ENCODE measurements at places on chromosomes 7 and 10.

DNA sequence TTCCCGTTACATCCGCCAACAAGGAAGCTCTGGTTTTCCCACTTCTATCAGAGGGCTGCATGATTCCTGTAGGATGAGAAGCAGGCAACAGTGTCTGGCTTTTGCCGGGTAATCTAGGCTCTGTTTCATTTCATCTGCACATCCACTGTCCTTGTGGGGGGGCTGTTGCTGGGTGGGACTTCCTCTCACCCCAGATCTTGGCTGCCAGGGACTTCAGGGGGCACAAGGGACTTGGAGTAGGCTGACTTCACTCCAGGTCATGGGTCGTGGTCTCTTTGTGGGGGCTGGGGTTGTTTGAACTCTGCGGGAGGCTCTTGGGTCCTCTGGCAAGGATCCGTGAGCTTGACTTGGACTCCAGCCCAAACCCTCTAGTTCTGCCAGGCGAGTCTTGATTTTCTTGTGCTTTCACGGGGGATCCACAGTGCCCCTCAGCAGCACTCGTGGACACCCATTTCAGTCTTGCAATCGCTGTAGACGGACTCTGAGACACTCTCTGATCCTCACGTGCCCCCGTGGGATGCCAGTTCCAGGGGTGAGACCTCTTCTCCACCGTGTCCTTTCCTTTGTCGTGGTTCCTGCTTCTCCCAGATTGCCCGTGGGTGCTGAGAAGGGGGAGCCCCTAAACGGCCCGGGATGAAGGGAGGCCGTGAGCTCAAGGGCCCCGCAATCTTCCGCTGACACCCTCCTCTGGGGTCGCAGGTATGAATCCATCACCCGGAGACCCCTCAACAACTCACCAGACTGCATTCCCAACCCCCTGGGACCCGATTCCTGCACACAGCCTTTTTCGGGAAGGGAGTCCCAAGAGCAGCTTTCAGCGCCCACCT, 21.4 kb upstream of the ZNF273 start:
- DNase-seq: no peak

DNA sequence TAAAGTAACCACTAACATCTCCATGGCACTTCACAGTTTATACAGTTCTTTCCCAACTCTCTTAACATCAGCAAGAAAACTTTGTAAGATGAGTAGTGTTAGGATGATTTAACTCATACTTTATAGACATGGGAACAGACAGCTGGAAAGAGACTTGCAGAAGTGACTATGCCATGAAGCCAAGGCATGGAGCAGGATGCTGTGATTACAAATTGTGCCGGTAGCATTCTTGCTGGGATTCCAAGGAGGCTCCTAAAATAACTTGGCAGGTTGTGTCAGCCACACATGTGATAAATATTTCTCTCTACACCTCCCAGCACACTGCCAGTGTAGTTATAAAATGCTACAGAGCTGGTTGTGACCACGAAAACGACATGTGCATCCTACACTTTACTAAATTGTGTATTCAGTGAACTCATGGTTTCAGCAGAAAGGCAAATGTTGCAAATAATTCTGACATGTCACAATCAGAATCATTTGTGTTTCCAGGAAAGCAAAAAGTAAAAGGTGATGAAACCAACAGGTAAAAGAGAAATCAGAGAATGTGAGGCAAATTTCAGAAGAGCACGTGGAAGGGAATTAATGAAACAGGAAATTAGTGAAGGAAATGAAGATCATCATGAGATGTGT, 5.6 kb upstream of the CYP3A4 start:
- no peak for DNase-seq

DNA sequence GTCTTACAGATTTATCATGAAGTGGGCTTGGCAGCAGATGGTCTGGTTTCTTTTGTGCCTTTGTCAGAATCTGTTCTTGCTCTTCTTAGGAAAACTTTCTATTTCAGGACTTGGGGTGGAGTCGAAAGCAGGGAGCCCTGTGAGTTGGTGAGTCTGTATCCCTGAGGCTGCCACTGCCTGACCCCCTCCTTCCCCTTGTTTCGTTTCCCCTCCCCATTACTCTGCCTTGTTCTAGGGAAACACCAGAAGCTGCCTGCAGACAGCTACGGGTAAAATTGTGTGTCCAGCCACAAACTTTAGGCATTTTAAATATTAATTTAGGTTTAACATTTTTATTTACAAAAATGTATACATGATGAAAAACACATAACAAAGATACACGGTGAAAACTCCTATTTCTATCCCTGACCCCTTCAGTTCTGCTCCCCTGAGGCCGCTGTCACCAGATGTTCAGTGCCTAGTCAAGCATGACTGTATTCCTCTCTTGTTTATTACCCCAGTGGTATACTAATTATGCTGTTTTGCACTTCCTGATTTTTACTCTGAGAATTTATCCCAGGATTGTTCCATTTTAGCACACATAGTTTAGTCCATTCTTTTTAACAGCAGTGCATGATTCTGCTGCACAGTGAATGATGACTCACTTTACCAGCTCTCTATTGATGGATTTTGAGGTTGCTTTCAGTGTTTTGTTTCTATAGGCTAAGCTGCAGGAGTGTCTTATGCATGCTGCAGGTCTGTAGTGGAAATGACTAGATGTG, 9.1 kb downstream of the TSPAN14 start:
- DNase-seq: peak; percentile 70

GRCh38 chr10:8902926-8903325, 848.4 kb downstream of the GATA3 start:
- DNase-seq: no peak

DNA sequence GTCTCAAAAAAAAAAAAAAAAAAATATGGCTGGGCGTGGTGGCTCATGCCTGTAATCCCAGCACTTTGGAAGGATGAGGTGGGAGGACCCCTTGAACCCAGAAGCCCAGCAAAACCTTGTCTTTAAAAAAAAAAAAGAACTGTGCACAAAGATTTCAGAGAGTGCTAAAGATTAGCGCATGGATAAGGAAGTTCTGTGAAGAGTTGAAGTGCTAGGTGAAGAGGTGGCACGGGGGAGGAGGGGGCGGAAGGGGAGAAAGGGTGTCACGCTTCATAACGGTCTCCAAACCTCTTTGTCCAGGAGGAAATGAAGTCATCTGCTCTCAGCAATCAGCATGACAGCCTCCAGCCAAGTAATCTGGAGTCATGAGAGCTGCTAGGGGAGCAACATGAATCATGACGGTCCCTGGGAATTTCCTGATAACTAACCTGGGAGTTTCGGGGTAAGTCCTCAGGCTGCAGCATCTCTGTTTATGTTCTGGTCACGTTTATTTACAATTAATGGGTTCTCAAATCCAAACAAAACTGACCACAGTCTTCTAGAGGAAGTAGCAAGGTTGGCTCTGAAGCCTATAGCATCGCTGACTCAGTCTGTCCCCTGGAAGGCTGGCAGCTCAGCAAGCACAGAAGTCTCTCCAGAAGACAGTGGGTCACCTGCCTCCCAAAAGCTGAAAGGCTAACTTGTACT, 1.9 kb upstream of the PLAU start:
- no peak for DNase-seq

Data from germinal center (tissue), 1 donor.